ENCODE measurements at places on chromosomes 3 and 15. TPM values are rescaled to one million over a fixed set of nuclear protein-coding genes. Genes with fewer than 3 reads are reported as not detected.

DNA sequence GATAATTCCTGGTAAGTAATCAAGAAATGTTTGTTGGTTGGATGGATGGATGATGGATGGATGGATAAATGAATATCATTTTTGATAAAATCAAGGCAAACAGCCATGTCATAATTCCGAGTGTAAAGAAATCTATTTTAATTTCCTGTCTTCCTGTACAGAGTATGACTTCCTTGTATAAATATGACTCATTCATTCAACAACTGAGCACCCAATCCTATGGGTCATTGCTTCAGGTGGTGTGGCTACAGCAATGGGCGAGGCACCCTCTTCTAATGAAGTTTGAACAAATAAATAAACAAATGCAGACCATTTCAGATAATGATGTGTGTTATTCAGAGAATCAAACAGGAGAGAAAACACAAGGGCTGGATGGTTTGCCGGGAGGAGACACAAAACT, 198.7 kb downstream of the TNIK start:
- DNase-seq = peak; percentile 24

DNA sequence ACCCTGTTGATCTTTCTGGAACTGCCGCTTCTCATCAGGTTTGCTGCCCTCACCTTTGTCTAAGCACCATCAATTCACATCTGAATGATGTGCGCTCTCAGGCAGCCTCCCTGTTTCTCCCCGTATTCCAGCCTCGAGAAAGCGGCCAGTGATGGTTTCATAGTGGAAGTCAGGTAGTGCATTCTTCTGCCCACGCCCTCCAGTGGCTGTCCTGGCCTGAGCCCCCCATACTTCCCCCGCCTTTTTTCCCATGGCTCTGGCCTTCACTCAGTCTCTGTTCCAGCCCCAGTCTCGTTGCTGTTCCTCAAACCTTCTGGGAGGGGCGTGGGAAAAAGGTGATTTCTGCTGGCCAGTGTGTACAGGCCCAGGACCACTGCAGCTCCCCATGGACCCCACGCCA, 101.3 kb downstream of the ASB7 start:
- DNase-seq = no peak

GRCh38 chr15:63396152-63396928, 14.7 kb upstream of the CA12 start:
- peak; percentile 43 for DNase-seq

DNA sequence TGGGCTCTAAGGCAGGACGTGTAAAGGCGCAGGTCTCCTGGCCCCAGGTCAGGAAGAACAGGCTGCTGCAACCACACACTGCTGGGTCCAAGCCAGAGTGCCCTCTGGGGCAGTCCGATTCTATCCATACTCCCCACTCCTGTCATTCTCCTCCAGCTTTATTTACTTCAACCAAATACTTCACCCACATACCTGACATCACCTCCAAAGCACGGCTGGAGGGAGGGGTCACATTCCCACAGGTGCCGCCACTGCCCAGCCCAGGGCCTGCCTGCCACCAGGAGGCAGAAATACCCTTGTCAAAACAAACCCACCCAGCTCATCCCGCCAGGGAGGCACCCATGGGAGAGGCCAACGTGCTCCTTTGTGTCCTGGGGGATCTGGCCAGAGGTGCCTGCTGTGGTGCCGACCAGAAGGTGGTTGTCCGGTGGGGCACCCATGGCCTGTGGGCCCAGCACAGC, 100.4 kb downstream of the DAPK2 start:
- no peak for DNase-seq

Gene ATP13A5
- not detected for total RNA-seq

DNA sequence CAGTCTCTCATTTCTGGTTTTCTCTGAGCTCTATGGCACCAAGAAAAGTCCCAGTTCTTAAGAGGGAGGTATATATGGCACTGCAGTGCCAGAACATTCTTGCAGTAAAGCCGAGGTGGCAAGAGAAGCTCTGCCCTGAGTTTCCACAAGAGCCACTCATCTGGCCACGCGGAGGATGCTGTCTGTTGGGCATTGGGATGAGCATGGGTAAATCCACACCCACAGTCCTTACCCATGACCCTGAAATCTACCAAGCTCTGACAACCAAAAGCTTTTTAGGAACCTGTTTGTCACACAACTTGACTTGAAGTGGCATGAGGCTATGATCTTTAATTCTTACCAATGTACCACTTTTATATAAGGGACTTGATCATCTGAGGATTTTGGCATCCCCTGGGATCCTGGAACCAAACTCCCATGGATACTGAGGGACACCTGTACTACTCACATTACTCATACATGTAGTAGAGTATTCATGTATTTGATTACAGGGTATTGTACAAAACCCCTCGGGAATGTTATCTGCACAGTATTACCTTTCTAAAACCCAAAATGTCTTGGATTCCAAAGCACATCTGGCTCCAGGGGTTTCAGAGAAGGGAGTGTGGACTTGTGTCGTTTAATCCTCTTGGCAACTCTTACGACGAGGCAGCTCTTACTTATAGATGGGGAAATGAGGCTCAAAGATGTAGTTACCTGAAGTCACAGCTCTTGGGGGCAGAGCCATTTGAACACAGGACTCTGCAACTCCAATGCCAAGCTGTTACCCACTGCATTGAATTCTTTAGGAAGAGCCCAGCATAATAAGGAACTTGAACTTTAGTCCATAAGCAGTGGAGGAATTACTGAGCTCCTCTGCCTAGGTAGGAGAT, 8.8 kb downstream of the RPL32 start:
- no peak for DNase-seq

DNA sequence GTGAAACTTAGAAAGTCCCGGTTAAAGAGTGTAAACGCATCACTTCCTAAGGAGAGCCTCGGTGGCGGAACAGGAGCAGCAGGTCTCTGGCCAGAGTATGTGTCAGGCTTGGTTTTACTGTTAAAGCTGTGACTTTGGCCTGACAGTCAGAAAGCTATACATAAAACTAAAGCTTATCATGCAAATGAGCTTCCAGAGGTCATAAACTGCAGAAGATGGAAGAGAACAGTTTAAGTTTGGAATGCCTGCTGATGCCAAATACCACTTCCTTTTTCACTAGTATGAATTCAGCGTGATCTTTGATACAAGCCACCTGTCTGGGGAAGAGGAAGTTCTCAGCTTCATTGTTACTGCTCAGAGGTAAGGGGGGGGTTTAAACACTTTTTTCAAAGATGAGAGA, 125.1 kb upstream of the CTDSPL start:
- no peak for DNase-seq

- DNase-seq = no peak
Observed at GRCh38 chr15:58520464-58520863, 88.7 kb downstream of the LIPC start.

Gene FAM81A
- total RNA-seq = 0.80 TPM

GRCh38 chr3:86969500-86970189, 21.3 kb downstream of the VGLL3 start:
- no peak for DNase-seq

GRCh38 chr3:133870822-133871221, 24.9 kb downstream of the RAB6B start:
- DNase-seq = no peak

Data from transverse colon (tissue), 4 donors.